ENCODE measurements at places on chromosomes 3 and 15. TPM values are rescaled to one million over a fixed set of nuclear protein-coding genes. Genes with fewer than 3 reads are reported as not detected.

Gene TMEM87A
- 24.7 TPM for total RNA-seq

Gene NTRK3
- not detected for total RNA-seq

Gene WDR76
- total RNA-seq: 79.3 TPM

Gene IQCH
- total RNA-seq: 1.2 TPM

Gene SACM1L
- total RNA-seq: 52.6 TPM

Gene NAALADL2
- 0.60 TPM for total RNA-seq

Gene PP2D1
- total RNA-seq: not detected

Gene VILL
- total RNA-seq: 11.4 TPM

Gene GADL1
- total RNA-seq: not detected

Gene SH3GL3
- not detected for total RNA-seq

Gene CD200R1
- total RNA-seq: 1.8 TPM

Gene STARD9
- total RNA-seq: 6.4 TPM

Gene TLR9
- total RNA-seq: 2.0 TPM

Gene TUSC7
- total RNA-seq: not detected

Gene DGKG
- total RNA-seq: 0.18 TPM

Gene DPPA2
- total RNA-seq: not detected

Gene KY
- not detected for total RNA-seq

Gene PPP1R14D
- total RNA-seq: not detected

Gene GOLGA8J
- not detected for total RNA-seq

Gene SCG3
- total RNA-seq: not detected

Gene RBPMS2
- total RNA-seq: not detected

Gene CPLX3
- not detected for total RNA-seq

Gene THRB
- total RNA-seq: not detected

Gene SELENOK
- total RNA-seq: 32.1 TPM

Gene SRP14
- total RNA-seq: 147 TPM

Gene MOBP
- total RNA-seq: not detected

Gene TRAT1
- total RNA-seq: 15.5 TPM

Gene LARP6
- 0.41 TPM for total RNA-seq

Gene DUOXA2
- not detected for total RNA-seq

Gene TTC21A
- 0.69 TPM for total RNA-seq

Gene MITF
- not detected for total RNA-seq

Gene FEZF2
- not detected for total RNA-seq

Gene C15orf61
- total RNA-seq: 7.8 TPM

Gene COL6A5
- not detected for total RNA-seq

Gene CCDC54
- total RNA-seq: not detected

Gene AGTR1
- not detected for total RNA-seq

Gene TNFAIP8L3
- total RNA-seq: not detected

Gene FSD2
- not detected for total RNA-seq

Gene HIGD2B
- 0.27 TPM for total RNA-seq

Gene UBA3
- 75.6 TPM for total RNA-seq

Gene PXK
- total RNA-seq: 22.2 TPM

Gene IL1RAP
- total RNA-seq: 20.2 TPM

Gene AP3S2
- 23.0 TPM for total RNA-seq

Gene RASGRF1
- not detected for total RNA-seq

Gene ZBED2
- 235 TPM for total RNA-seq

Gene COLQ
- total RNA-seq: 2.9 TPM

Gene DYNC1LI1
- 31.8 TPM for total RNA-seq

Gene EPHB3
- 0.07 TPM for total RNA-seq

Gene EPHA6
- not detected for total RNA-seq

Gene SLC24A5
- total RNA-seq: not detected

Gene SCN11A
- not detected for total RNA-seq

Gene FBN1
- 0.38 TPM for total RNA-seq

Gene CHRNA3
- total RNA-seq: not detected

Gene DZIP1L
- not detected for total RNA-seq

Gene TMEM62
- 10.5 TPM for total RNA-seq

Gene IL16
- 130 TPM for total RNA-seq

Gene SMCO1
- not detected for total RNA-seq

Gene BRK1
- total RNA-seq: 108 TPM
